Fibroblast of the conjunctiva (primary cell): ENCODE measurements at places on chromosomes 4 and X.

- no peak for DNase-seq
These were observed 9.8 kb upstream of the DCLK2 start for GRCh38 chr4:150068300-150068960.

DNA sequence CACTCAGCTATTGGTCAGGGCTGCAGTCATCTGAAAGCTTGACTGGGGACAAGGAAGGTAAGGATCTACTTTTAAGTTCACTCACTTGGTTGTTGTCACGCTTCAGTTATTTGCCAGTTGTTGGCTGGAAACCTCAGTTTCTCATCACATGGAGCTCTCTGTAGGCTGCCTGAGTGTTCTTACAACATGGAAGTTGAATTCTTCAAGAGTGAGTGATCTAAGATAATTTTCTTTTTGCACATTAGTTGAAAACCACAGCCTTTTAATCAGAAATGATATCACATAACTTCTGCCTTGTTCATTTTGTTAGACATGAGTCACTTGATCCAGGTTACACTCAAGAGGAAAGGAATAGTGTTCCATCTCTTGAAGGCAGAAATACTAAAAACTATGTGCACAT is 552.7 kb downstream of the RAPGEF2 start:
- DNase-seq = no peak

GRCh38 chr4:8544741-8545438 is 35.3 kb upstream of the GPR78 start:
- DNase-seq = no peak

DNA sequence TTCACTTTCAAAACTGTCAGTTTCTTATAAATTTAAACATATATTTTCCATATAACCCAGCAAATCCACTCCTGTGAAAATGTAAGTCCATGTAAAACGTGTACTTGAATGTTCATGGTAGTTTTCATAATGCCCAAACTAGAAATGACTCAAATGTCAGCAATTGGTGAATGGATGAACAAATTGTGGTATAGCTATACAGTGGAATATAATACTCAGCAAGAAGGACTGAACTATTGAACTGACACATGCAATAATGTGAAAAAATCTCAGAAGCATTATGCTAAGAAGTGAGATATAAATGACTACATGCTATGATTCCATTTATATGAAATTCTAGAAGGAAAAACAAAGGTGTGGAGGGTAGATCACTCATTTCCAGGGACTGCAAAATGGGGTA is 52.2 kb downstream of the USP53 start:
- DNase-seq = no peak

DNA sequence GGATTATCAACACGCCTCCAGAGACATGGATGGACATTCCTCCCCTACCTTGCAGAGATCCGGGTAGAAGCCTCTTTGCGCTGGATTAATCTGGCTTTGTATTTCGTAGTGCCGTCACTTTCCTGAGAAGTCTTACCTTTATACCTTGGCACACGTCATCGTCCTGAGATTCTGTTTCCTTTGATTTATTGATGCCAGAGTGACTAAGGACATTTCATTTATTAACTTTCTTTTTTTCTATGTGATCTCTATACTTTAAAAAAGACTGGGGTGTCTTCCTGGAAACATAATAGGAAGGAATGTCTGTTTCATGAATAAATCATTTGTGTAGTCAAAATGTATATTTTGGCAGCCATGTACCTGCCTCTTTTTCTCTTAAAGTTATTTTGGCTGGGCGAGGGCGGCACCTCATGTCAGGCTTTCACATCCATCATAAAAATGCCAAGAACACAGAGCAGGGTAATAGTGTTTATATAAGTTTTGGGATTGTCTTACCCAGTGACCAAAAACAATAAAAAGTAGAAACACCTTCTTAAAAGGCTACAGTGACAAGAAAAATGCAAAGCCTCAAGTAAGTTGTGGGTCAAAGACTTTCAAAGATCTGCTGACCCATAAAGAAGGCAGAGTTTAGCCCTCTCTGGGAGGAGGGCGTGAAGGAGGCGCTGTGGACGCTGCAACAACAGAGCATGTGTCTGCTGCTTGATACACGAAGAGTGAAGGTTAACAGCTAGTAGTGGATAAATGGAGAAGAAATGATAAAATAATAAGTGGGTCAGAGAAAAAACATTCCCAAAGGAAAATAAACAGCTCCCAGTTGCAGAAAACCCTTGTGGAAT is 124.4 kb downstream of the SHROOM3 start:
- no peak for DNase-seq

GRCh38 chr4:172168888-172169287 is 355.7 kb downstream of the GALNTL6 start:
- peak; percentile 1 for DNase-seq

GRCh38 chrX:132821974-132822633 is 136.3 kb downstream of the HS6ST2 start:
- DNase-seq = no peak

- no peak for DNase-seq
These were observed 21.4 kb downstream of the GALNTL6 start for GRCh38 chr4:171834640-171835039.
